Stimulated activated CD4-positive, alpha-beta T cell treated with anti-CD3 and anti-CD28 coated beads, TNF-alpha, amount 100 ng/mL, for 4 hours (primary cell): ENCODE measurements at places on chromosomes 2 and 18.
A peak's percentile ranks its signal among the peaks of the same experiment; 100 is the strongest.

DNA sequence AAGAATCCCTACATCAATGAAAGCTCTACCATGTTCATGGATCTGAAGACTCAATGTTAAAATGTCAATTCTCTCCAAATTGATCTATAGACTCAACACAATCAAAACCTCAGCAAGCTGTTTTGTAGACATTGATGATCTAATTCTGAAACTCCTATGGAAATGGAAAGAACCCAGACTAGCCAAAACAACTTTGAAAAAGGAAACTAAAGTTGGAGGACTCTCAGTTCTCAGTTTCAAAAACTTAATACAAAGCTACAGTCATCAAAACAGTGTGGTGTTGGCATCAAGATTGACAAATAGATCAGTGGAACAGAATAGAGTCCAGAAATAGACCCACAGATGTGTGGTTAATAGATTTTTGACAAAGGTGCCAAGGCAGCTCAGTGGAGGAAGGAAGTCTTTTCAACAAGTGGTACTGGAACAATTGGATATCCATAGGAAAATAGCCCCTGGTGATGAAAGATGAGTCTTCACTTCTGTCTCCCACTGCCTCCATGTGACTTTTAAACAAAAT lies 30.4 kb downstream of the LBH start:
- DNase-seq, result no peak

DNA sequence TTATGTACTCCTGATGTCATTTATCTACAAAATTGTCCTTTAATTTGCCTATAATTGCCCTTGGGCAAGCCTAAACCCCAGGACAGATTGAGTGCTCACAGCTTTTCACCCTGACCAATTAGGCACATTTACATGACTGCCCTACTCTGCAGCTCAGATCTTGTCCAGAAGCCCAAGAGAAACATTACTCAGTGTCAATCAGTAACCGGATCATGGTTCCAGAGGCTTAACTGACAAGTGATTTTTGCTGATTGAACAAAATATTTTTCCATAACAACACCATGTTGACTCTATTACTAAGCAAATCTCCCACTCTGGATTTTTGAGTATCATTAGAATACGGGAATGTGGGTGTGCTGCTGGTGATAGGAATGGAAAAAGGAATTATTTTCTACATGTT lies 465.4 kb upstream of the TNP1 start:
- DNase-seq, result no peak

DNA sequence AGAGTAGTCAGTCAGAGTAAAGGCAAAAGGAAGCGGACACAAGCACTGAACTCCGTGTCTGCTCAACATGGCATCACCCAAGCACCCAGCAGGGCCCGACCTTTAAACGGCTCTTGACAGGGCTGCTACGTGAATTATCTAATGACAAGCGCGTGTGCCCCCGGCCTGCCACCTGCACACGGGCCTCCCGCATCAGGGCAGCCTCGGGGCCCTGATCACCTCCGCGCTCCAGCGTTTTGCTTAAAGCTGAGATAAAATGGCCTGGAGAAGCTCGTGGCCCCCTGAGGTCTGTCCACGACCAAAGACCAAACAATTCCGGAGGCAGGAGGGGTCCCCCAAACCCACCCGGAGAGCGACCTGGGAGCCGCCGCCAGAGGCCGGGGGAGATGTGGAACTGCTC lies 376 bp downstream of the NDUFA10 start:
- peak; percentile 3 for DNase-seq

DNA sequence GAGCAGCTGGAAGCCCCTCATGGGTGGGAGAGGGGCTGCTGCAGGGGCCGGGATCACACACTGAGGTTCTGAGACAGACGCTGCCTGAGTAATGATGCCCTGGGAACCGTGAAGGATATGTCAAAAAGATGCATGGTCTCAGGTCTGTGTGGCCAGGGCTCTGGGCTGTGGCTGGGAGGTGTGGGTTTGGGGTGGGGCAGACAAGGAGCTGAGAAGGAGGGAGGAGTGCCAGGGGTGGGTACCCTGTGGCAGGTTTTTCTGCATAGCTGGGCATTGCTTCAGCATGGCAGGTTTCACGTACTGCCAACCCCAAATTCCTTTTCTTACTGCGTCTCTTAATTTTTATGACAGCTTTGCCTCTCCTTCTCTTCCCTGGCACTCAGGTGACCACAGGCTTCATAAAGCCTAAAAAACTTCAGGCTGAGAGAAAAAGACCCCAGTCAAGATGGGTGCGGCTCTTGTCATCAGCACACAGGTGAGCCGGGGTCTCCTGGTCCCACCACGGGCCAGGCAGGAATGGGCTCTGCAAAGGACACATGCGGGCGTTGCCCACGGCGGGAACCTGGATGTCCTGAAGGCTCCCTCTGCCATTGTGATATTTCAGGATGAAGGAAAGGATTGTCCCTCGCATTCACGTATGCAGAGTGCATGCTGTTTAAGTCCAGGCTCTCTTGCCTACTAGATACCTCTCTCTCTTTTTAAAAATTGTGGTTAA lies 18.0 kb downstream of the MALL start:
- no peak for DNase-seq

- DNase-seq, result no peak
Observed at GRCh38 chr2:38074058-38074763, 1.7 kb downstream of the CYP1B1 start.

GRCh38 chr2:66443186-66443978 lies 8.5 kb downstream of the MEIS1 start:
- DNase-seq, result no peak

DNA sequence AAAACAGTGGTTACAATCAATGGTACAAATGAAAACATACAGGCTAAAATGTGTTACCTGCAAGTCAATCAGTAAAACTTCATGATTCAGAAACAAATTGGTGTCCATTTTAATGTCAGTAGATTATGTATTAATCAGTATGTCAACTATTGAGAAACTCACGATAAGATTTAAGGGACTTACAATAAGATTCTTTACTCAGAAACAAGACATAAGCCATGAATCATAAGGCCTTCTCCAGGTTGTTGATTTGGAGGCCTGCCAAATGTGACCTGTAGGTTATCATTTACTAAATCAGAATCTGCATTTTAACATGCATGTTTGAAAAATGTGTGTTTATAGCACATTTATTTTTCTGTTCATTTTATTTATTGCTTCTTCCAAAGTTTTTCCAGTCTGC lies 623.1 kb downstream of the CCDC85A start:
- no peak for DNase-seq
